ELF-1 (cell line): ENCODE measurements at places on chromosomes 12 and 14.
A peak's percentile ranks its signal among the peaks of the same experiment; 100 is the strongest.

- DNase-seq: no peak
These were observed 7.5 kb upstream of the MANSC4 start for GRCh38 chr12:27787559-27787958.

- DNase-seq: no peak
These were observed 51.1 kb downstream of the RAB35 start for GRCh38 chr12:120065472-120065871.

GRCh38 chr12:91379051-91379775 lies 196.6 kb upstream of the DCN start:
- no peak for DNase-seq

DNA sequence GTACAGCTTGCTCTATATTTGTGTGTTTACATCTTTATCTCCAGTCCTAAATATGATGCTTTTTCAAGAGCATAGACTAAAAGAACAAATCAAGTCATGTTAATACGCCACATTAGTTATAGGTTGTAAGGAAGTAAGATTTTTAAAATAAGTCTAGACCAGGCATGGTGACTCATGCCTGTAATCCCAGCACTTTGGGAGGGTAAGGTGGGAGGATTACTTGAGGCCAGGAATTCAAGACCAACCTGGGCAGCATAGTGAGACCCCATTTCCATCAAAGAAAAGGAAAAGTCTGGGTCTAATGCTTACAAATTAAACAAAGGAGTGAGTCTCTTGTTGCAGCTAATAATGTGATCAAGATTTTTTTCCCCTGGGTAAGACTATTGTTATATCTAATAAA lies 118.9 kb downstream of the GPR135 start:
- DNase-seq: no peak

GRCh38 chr12:57234571-57235016 lies 5.1 kb downstream of the SHMT2 start:
- DNase-seq: no peak

- DNase-seq: no peak
These were observed 703 bp downstream of the TMED10 start for GRCh38 chr14:75175677-75176141.

DNA sequence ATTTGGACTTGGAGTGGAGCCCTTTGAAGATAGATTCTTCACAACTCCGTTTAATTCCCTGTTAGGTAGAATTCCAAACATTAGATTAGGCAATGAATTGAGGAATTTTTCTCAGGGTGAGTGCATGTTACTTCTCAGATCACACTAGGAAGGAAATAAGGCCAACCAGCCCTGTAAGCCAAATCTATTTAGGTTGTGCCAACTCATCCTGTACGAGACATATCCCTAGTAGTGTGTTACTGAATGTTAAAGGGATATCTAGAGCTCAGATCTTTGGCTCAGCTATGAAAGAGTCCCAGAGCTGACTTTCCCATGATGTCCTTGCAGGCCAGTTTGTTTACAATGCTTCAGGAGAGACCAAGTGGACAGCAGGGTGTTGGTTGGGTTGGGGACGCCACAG lies 45.6 kb downstream of the GPHB5 start:
- no peak for DNase-seq

DNA sequence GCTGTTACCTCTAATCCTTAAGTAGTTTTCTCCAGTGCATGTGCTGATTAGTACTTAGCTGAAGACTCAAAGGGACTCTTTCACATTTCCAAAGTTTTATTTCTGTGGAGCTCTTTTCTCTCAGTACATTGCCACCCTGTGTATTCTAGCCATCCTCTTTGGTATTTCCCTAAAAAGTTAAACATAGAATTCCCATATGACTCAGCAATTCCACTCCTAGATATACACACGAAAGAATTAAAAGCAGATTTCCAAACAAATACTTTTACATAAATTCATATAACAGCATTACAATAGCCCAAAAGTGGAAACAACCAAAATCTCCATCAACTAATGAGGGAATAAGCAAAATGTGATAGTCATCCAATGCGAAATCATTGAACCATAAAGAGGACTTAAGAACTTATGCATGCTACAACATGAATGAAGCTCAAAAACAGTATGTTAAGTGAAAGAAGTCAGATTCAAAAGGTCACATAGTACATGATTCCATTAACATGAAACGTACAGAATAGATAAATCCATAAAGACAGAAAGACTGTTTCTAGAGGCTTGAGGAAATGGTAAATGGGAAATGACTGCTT lies 9.0 kb upstream of the NOVA1 start:
- DNase-seq: no peak

DNA sequence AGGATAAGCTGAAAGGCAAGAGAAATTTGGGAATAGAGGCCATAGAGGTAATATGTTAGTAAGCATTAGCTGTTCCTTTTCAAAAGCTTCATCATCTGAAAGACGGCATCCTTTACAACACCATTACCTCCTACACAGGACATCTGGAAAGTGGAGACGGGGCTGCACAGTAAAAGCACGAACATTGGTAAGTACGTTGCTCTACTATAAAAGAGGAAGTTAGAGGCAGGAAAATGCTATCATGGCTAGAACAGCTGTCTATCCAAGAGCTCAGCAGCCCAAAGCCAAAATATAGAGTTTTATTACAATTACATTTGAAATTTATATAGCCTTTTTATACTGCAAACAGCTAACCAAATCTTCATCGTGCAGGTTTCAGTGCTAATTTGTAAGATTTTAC lies 172.3 kb upstream of the GRIP1 start:
- no peak for DNase-seq

DNA sequence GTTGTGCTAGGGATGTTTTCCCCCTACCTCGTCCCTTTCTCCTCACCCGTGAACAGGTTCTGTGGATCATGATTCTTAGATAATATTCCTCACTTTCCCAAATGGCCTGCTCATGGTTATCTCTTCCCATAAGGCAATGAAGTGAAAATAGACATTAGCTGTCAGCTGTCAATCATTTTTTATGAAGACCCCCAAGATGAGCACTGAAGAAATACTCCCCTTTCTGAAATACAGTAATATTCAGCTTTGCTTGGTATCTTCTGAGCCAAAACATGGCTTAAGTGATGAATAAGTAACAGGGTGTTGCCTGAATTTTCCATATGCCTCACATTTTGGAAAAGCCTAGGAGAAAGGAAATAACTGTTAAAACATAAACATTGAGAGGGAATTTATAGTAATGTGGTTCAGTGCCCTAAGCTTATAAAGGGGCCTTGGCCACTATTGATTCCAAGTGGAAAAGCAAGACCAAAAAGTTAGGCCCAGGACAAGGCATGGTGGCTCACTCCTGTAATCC lies 70.7 kb upstream of the NAP1L1 start:
- no peak for DNase-seq

GRCh38 chr12:91722072-91722471 lies 423.6 kb downstream of the BTG1 start:
- DNase-seq: no peak

DNA sequence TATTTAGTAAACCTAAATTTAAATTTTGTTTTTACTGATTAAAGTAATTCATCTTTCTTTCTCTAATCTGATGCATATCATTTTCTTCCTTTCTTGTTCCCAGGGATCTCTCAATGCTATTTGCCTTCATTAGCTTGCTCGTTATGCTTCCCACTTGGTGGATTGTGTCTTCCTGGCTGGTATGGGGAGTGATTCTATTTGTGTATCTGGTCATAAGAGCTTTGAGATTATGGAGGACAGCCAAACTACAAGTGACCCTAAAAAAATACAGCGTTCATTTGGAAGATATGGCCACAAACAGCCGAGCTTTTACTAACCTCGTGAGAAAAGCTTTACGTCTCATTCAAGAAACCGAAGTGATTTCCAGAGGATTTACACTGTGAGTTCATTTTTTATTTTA lies 48.6 kb downstream of the VEZT start:
- no peak for DNase-seq

- peak; percentile 78 for DNase-seq
These were observed 59.2 kb downstream of the RASSF8 start for GRCh38 chr12:26017484-26018211.

DNA sequence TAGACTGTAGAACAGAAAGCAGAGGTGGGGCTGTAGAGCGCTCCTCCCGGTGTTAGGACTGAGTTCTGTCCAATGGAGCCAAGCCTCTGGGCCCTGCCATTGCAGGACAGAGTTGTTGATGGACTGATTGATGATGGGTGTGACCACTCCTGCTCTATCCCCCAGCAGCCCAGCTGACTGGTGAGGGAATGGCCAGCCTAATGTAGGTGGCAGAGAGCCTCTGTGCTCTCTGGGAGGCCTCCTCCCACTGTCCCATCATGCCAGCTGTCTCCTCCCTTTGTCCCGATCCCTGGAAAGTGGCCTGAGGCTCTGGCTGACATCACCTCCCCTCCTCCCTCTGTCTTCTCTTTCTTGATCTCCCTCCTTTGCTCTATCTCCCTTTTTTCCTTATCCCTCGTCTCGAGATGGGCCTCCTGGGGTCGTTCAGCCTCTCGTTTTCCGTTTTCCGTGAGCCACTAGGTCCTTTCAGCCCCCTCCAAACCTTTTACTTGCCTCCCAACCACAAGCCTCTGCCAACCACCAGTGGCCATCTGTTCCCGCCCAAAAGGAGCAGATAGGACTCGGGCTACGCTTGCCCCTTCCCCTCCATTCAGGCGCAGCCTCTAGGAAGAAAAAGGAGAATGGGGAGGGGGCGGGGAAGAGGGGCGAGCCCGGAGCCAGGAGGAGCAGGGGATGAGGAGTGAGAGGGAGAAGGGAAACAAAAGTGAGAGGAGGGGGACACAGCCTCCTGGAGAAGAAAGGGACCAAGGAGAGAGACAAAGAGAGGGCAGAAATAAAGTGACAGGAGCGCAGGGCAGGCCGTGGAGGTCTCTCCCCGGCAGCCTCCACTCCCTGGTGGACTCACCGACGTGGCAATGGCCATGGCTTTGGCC lies 572 bp downstream of the EFS start:
- DNase-seq: peak; percentile 89

GRCh38 chr14:104435147-104436046 lies 144.2 kb upstream of the C14orf180 start:
- DNase-seq: no peak

DNA sequence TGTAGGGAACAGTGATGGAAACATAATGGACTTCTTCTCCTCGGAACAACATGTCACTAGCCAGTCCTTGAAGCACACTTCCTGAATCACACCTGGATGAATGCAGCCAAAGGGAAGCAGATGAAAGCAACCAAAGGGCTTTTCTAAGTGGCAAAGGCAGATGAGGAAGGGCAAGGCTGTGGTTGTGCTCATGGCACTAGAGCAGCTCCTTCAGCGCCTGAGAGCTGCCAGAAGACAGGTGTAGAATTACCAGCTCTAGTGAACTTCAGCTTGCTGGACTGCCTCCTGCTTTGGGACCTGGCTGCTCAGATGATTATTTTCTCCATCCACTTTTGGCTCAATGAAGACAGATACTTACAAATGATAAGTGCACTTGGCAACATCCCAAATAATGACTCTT lies 1372.1 kb upstream of the SEL1L start:
- DNase-seq: no peak

- no peak for DNase-seq
These were observed 21.2 kb downstream of the TMED10 start for GRCh38 chr14:75155169-75155568.

GRCh38 chr14:103385929-103386712 lies 906 bp downstream of the MARK3 start:
- DNase-seq: peak; percentile 42

DNA sequence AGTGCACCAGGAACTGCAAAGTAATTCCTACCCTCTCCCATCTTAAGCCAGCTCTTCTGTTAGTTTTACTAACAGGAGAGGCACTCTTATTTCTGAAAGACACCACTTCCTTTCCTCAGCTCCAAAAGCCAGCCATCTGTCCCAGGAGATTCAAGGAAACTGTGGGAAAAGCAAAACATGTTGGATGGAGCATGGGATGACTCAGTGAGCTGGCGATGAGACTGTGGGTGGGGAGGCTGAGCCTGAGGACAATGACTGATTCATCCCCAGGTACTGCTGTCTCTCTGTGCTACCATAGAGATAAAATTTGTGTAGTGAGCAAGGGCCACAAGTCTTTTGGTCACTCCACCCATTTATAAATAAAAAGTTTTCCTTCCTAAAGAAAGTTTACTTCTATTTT lies 141.4 kb downstream of the MYRFL start:
- DNase-seq: no peak

DNA sequence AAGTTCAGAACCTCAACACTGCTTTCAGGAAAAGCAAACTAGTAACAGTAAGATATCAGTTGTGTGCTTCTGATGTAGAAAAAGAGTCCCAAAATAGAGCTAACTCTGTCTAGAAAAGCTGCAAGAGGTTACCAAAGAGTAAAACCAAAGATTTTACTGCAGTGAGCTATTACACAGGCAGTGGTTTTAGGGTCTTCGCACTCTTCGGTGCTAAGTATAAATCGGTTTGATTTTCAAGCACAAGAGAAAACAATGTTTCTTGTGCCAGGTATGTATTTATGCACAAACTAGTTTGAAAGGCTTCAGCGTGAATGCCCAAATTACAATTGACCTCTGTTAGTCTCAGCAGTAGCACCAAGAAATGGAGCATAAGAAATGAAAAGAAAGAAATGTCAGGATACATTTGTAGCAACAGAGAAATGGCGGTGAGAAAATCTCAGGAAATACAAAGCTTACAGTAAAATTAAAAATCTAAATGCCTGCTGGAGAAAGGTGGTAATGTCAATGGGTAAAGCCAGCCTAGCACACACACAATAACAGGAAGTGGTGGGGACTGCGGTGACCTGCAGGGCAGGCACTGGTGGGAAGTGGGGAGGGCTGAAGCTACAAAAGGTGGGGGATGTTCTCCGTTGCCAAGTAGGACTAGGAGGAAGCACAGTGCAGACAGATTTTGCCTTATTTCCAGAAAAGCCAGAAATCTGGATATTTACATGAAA lies 18.0 kb upstream of the DYRK2 start:
- DNase-seq: peak; percentile 26

DNA sequence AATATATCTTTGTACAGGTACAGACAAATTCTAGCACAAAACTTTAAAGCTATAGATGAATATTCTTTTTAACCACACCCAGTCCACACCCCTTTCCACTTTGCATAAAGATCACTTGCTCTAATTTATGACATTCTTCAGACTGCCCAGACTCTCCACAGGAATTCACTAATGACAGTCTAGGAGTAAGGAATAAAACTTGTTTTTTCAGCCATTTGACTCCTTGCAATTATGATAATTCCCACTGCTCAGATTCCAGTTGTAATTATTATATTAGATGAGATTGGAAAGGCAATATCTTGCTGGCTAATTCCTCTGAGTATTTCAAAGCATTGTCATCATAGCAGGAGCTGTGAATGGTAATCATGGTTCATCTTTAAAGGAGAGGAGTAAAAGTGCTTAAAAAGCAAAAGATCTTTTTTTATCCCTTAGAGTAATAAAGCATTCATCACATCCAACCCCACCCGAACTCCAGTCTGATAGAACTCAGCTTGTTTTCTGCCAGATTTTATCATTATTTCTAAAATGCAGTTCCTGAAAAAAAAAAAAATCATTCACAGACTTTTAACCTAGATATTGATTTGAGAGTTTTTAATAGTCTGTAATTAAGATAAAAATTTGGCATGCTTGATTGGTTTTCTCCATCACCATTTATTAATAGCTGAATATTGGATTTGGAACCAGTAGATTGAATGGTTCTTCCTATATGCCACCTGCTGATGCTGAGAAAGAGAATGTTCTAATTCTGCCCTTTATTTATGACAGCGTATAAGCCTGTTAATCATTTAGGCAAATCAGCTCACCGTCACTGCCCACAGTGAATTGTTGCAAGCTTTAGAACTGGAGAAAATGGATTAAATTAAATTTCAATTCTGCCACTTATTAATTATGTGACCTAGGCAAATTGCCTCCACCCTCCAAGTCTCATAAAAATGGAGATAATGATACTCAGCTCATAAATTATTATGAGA lies 93.9 kb upstream of the RASSF8 start:
- DNase-seq: no peak

- no peak for DNase-seq
These were observed 386.6 kb downstream of the SYT1 start for GRCh38 chr12:79250960-79251755.
